HS-5 (cell line): ENCODE measurements at places on chromosomes 16 and 17.

DNA sequence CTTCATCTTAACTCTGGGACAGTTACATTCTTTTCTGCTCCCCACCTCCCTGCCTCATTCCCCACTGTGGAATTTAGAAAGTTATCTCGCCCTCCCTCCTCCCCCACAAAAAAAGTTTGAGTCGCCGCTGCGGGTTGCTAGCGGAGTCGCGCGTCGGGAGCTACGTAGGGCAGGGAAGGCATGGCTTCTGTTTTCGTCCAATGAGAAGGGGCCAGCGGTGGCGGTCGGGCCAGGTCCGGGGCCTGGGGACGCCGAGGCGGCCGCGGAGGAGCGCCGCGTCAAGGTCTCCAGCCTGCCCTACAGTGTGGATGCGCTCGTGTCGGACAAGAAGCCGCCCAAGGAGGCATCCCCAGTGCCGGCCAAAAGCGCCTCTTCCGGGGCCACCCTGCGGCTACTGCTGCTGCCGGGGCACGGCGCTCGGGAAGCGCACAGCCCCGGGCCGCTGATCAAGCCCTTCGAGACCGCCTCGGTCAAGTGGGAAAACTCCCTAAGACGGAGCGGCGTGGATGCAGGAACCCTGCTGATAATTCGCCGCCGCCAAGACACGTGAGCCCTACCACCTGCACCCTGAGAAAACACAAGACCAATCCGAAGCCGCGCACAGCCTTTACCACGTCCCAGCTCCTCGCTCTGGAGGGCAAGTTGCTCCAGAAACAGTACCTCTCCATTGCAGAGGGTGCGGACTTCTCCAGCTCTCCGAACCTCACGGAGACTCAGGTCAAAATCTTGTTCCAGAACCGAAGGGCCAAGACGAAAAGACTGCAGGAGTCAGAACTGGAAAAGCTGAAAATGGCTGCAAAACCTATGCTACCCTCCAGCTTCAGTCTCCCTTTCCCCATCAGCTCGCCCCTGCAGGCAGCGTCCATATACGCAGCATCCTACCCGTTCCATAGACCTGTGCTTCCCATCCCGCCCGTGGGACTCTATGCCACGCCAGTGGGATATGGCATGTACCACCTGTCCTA, 8.9 kb downstream of the OR4D1 start:
- no peak for DNase-seq

DNA sequence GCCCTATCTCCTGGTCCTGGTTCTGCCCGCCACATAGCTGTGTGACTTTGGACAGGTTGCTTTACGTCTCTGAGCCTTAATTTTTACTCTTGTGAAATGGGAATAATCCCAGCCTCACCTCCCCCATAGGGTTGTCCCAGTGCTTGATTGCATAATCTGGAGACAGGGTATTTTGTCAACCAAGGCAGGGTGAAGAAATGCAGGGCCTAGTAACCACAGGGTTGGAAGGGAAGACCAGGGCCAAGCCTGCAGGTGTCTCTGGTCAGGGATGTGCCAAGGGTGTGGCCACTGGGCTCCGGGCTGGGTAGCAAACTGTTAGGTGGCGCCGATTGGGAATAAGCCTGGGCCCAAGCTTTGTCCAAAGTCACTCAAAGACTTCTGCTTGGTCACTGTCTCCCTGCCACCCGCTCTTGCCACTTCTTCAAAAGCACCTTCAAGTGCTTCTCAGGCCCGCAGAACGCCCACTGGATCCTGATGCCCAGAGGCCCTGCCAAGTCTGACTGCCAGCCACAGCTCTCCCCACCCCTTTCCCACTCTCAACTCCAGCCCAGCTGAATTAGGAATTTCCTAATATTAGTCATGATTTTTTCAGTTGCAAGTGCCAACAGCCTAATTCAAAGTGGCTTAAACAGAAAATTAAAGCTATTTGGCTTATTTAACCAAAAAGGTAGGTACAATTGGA, 20.6 kb upstream of the COL1A1 start:
- no peak for DNase-seq

GRCh38 chr16:61002479-61003204, 1033.6 kb downstream of the CDH8 start:
- DNase-seq = no peak

DNA sequence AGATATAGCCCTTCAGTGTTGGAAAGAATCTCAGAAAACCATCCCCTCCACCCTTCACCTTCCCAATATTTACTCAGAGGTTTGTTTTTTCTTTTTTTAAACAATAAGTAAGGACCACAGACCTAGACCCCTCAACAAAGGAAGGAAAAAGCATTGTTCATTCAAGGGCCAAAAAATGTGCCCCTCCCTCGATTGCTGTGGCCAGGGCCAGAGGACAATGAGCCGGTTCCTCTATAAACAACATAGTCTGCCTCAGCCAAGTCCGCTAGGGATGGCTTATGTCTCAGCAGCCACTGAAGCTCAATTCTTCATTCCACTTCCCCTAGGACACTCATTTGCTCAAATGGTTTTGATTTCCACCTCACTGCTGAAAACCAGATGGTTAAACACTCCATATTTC, 24.0 kb downstream of the TRIM16 start:
- DNase-seq = no peak
